ENCODE measurements at places on chromosomes 3 and 15.

DNA sequence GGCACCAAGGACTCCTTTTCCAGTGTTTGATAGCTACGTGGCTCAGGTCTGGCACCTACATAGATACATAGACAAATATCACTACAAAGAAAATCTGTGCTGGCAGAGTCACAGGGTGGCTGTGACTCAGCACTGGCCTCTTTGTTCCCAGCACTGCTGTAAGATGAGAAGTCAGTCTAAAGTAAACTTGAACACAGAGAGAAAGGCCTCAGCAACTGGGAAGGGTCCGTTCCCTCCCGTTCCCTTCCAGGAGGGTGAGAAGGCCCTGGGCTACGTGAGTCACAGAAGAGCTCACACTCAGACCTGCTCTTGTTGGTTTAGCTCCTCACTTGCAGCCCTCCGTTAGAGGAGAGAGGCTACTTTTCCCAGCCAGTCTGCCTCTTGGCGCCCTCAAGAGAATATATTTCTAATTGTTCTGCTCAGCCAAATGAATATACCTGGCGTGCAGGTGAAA is 23.1 kb downstream of the ANXA2 start:
- DNase-seq: no peak

- peak; percentile 72 for DNase-seq
Observed at GRCh38 chr3:27712136-27713077, 9.7 kb downstream of the EOMES start.

- no peak for DNase-seq
Observed at GRCh38 chr15:71051539-71051938, 63.7 kb upstream of the THSD4 start.

DNA sequence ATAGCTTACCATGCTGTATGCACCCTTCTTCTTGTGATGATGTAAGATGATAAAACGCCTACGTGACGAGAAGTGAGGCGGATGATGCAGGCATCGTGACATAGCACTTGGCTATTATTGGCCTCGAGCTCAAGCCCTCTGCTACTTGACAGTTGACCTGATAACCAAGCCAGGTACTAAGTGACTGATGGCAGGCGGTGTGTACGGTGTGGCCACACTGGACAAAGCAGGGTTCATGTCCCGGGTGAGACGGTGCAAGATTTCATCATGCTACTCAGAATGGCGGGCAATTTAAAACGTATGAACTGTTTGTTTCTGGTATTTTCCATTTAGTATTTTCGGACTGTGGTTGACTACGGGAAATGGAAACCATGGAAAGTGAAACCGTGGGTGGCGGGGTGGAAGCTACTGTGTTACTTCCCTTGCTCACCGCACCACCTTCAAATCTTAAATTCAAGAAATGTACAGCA is 57.7 kb downstream of the SLC12A8 start:
- DNase-seq: peak; percentile 80

- no peak for DNase-seq
Observed at GRCh38 chr15:40412095-40412759, 6.6 kb downstream of the IVD start.

GRCh38 chr3:12286927-12287726 is 1.7 kb upstream of the PPARG start:
- peak; percentile 30 for DNase-seq

- DNase-seq: no peak
Observed at GRCh38 chr3:138297059-138297607, 32.5 kb downstream of the NME9 start.

- no peak for DNase-seq
Observed at GRCh38 chr3:151436675-151437446, 24.0 kb downstream of the IGSF10 start.

DNA sequence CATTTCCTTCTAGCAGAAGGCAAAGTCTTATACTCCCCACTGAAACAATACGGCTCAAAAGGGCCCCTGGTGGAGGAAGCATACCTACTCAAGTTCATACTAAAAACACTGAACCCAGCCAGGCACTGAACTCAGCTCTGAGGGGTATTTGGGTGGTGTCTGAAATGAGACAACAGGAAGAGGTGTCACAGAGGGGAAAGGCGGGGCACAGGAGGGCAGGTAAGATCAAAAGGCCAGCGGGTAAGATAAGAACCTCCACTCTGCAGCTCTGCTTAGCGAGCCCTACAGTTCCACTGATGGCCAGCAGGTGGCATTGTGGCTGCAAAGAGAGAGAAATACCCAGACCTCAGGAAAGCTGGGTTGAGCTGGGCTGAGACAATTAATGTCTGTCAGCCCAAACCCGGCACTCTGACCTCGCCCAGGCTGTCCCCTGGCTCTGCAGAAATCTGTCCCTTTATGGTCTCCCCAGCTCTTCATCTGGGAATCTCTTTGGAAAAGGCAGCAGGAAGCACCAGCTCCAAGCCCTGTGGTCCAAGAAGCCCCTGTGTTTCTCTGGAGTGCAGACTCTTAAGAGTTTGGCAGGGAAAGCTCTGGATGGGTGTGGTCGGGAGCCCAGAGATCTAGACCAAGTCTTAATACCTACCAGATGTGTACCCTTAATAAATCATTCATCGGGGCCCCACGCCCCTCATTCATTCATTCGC is 8.4 kb downstream of the MFGE8 start:
- peak; percentile 75 for DNase-seq

DNA sequence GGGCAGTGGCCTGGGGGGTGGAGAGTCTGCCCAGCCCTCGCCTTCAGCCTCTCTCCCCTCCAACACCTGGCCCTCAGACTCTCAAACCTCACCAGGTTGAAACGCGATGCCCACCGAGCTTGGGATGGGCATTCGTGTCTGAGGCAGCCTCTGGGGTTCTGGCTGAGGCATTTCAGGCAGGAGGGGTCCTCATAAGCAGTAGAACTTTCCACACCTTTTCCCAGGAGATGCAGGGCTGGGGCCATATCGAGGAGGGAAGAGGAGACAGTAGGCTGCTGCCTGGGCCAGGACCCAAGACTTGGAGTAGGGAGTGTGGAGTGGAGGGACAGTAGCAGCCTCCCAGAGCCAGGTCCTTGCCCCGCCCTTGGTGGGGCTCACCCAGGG is 24.6 kb downstream of the ACAA1 start:
- no peak for DNase-seq

DNA sequence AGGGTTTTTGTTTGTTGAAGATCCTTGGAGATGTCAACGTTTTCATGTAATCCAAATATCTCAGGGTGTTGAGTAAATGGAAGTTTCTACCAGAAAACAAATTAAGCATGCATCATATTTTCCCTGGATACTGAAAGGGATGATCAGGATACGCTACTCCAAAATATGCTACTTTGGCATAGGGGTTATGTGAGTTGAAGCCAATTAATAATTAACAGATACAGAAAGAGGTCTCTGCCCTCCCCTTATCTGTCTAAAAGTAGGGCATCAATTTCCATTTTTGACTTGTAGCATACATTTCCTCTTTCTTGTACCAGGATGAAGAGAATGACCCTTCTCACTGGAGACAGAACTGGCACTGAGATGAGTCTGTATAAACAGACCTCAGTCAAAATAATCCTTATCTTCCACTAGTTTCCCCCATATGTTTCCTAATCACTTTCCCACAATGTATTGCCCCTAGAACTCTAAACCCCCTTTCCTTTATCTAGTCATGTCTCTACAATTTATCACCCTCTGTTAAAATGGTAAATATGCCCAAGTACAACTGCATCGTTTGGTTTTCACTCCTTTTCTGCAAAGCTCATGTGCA is 17.4 kb upstream of the ASB14 start:
- DNase-seq: no peak

DNA sequence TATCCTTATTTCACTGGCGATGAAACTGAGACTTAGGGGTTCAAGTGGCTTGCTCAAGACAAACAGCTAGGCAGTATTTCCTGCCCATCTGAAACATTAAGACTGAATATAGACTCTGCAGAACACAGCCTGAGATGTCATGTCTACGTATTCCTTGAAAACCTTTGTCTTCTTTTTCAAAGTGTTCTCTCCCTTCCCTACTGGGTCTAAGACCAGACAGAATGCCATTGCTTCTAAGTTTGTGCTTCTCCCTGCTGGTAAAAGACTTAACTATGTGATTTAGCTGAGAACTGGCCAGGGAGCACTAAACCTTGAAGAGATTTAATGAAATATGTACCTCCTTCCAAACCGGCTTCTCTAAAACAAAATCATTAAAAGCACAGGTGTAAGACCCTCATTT is 9.9 kb downstream of the BCL6 start:
- DNase-seq: no peak

Measured in inflammatory macrophage (primary cell).